ENCODE measurements at places on chromosomes 2 and 18.

DNA sequence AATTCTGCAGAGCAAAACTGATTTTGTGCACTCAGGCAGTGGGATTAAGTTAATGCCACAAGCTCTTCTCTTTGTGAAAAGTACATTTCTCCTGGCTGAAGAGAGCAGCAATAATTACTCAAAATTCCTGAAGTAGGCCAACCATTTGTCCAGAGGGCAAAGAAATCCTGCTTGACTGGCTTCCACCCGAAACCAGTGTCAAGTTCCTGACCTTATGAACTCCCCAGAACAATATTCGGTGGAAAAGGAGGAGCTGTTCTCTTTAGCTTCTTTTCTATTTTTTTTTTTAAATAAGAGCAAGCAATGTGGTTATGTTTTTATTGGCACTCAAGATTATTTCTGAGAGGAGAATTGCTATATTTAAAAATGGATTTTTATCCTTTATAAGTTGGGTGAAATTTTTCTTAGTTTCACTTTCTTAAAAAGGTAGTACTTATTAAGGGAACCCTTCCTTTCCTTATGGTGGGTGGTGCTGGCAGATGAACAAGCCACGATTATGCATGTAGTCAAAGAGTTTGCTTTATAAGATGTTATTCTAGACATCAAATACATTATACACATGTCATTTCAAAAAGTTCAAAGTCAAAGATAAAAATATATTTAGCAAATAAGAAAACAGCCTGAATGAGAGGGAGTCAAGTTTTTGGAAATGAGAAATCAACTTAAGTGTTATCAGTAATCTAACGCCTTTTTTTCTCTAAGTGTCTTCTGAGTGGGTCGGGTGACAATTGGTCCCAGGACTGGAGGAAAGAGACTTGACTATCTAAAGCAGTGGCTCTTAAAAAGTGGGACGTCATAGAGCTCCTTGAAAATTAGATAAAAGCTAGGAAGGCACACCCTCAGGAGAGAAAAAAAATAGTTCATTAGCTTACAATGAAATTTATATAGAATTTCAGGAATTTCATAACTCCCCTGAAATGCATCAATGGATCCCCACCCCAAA lies 194.5 kb downstream of the IKZF2 start:
- peak; percentile 10 for DNase-seq

DNA sequence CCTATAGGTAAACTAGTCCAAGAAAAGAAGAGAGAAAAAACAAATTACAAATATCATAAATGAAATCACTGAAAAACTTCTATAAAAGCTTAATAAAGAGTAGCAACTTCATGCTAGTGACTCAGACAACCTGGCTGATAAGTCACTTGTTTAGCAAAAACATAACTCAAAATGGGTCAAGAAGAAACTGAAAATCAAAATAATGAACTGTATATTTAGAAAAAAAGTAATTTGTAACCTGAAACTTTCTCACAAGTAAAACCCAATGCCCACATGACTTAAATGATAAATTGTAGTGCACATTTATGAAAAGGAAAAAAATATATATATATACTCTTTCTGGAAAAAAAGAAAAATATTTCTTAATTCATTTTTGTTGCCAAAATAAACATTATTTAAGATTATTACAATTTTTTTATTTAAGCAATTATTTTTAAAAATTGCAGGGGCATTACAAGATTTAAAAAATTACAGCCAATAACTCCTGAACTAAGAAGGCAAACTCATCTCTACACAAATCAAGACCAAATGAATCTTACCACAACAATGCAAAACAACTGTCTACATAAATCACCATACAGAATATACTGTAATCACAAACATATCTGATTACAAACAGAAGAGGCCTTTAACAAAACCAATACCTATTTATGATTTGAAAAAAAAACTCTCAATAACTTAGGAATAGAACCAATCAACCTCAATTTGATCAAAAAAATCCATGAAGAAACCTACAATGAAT lies 406.3 kb downstream of the CDH7 start:
- no peak for DNase-seq

DNA sequence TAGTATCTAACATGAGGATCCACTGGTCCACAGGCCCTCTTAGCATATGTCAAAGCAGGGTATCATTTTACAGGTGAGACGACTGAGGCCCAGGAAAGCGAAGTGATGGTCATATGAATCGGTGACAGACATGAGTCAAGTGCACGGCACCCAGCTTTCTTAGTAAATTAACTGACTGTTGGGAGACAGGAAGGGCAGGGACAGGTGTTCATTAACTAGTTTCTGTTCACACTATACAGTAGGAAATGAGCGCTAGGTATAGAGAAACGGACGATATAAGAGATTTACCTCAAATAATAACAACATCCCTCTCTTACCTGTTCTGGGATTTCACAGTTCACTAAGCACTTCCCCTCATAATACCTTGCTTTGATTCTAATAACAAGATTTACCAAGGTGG lies 1.7 kb upstream of the SMARCAL1 start:
- no peak for DNase-seq

DNA sequence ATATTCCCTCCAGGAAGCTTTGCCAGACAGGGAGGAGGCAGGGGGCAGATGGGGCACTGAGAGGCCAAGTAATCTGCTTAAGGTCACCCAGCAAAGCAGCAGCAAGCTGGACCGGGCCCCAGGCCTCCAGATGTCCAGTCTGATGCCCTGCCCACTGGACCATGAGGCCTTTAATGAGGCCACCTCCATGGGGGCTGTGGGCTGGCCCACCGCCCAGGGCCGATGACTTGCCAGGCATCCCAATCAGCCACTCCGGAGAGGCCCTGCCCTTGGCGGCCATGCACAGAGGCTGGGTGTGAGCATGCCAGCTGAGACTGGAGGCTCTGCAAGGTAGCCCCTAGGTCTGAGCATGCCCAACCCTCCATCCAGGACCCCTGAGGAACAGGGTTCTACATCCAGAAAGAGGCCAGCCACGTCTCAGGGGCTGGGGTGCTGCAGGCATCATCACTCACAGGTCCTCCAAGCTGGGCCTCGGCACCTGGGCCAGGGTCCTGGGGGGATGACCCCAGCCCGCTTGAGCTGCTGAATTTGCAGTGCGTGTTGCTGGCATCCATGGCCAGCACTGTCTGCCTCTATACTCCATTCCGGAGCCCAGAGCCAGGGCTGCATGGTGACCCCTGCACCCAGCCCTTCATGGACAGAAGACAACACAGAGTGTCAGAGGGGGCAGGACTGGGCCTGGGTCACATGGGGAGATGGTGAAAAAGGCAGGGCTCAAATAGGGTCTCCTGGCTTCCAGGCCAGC lies 164.2 kb downstream of the INHBB start:
- no peak for DNase-seq

DNA sequence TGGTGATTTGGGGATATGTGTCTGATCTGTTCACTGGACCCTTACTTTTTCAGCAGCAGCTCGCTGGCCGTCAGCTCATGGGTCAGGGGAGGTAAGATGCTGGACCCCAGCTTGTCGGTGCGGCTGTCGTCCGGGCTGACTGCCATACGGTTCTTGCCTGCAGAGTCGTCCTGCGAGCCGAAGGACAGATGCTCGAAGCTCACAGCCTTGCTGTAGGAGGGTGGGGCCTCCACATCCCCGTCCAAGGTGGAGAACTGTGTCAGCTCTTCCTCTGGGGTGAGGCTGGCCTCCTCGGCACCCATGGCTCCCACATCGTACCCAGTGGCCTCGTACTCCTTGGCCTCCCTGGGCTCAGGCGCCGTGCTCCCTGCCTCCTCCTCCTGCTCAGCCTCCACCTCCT lies 179.5 kb downstream of the NAPG start:
- no peak for DNase-seq

DNA sequence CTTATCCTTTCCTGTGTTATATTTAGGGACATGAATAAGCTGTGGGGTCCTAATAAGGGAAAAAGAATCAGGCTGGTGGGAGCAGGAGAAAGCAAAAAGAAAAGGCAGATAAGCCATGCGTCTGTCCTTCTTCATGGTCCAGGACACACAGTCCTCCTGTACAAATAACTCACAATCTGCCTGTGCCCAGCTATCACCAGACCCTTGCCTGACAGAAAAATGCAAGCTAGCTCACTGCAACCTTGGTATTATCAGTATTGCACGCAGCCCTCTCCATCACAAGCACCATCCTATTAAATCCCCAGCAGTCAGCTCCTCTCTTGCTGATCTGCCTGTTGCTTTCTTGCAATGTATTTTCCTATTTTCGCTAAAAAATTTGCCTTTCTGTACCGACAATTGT lies 78.0 kb downstream of the NEURL3 start:
- DNase-seq = no peak

DNA sequence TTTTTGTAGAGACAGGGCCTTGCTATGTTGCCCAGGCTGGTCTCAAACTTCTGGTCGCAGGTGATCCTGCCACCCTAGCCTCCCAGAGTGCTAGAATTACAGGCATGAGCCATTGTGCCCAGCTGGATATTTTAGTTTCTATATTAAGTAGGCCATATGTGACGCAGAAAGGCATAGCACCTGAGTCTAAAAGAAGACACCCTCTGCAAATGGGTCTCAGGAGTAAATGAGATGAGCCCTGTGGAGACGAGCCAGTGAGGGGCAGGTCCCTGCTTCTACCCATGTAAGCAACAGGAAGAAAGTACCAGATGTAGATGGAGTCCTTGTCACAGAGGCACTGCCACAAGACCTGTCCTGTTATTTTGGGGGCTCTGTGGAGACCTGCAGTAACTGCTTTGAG lies 322.4 kb downstream of the PTPRM start:
- DNase-seq = no peak

GRCh38 chr18:29087616-29088246 lies 910.8 kb upstream of the CDH2 start:
- DNase-seq = no peak

DNA sequence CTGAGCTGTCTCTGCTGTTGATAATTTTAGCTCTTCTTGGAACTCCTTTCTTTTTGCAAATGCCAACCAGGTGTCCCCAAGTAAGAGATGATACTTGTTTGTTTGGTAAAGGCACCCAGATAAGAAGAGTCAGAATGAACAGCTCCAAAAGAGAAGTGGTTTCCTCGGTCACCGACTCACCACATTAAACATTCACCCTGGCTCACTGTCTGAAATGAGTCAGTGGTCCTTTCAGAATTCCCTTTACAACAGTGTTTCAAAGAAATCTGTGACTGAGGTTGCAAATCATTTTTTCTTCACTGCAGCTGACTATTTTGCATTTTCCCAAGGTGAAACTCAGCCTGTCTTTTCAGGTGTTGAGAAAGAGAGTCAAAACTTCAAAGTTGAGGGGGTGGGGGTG lies 16.2 kb upstream of the CXCR4 start:
- no peak for DNase-seq

GRCh38 chr2:197803033-197803444 lies 1.4 kb upstream of the PLCL1 start:
- DNase-seq = peak; percentile 60

DNA sequence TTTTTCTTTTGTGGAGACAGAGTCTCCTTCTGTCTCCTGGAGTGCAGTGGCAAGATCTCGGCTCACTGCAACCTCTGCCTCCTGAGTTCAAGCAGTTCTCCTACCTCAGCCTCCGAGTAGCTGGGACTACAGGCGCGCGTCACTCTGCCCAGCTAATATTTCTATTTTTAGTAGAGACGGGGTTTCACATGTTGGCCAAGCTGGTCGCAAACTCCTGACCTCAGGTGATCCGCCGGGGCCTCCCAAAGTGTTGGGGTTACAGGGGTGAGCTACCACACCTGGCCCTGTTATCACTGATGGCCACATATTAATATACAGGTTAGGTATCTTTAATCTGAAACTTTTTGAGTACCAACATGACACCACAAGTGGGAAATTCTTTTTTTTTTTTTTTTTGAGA lies 3.4 kb downstream of the MRPL35 start:
- DNase-seq = no peak

GRCh38 chr2:216281876-216282275 lies 90.4 kb downstream of the MARCHF4 start:
- no peak for DNase-seq

GRCh38 chr2:69389271-69389670 lies 2.2 kb upstream of the GFPT1 start:
- no peak for DNase-seq

- DNase-seq = no peak
These were observed 584.6 kb downstream of the CNTNAP5 start for GRCh38 chr2:124609667-124610066.

- no peak for DNase-seq
These were observed 1.2 kb upstream of the CLASP1 start for GRCh38 chr2:121650315-121650930.

DNA sequence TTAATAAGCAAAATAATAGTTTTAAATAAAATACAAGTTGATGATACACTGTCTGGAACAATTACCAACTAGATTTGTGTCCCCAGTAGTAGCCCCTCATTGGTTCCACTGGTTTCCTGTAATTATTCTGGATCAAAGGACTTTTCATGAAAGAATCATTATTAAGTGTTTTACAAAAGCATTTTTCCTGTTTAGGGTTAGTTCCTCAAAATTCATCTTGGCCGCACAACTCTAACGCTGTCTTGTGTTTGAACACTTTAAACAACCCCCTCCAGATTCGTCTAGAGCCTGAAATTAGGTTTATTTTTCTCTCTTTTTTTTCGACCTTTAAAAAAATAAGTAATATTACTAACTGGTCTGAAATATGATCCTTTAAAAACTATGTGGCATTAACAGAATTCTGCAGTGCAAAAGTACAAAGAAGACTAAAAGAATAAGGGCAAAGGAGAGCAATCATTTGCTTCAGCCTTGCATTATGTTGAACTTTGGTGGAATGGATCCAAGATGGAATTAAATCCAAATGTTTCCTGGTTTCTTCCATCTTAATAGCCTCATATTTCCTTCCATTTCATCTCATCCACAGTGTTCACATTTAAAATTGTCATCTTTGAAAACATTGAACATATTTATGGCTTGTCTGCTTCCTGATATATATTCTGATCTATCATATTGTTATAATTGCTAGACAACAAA lies 678.4 kb downstream of the IRS1 start:
- no peak for DNase-seq

- no peak for DNase-seq
These were observed 37.1 kb upstream of the ASAP2 start for GRCh38 chr2:9169349-9170107.

All from kidney glomerular epithelial cell (primary cell).